ENCODE measurements at places on chromosomes 11 and 22.

- peak; percentile 63 for DNase-seq
Measured at GRCh38 chr11:121112498-121113455, 11.7 kb downstream of the TECTA start.

DNA sequence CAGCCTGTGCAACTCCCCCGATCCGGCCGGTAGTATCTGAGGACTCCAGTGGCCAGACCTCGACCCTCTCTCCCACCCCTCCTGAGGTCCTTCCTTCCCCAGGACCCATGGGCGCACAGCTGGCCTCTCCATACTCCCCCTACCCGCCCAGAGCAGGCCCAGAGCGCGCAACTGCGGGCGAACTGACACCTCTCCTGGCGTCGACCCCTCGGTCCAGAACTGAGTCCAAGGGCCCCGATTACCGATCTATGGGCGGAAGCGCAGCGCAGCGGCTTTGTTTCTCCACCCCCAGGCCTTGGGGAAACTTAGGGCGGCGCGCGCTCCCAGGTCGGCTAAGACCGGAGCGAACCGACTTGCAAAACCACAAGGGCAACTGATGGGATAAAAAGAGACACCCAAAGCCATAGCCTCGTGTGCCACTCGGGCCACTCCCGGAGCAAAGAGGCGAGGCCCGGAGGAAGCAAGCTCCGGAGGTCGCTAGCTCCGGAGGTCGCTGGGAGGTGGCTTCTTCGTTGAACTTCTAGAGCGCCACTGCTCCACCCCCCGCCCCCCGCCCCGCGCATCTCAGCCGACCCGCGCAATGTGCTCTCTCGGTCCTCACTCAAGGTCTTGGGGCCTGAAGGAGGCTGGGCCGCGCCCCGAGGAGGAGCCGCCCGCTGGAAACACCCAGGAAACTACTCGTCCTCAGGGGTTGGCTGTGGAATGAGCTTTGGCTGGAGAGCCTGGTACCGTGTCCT is 9.8 kb upstream of the ALX4 start:
- no peak for DNase-seq

DNA sequence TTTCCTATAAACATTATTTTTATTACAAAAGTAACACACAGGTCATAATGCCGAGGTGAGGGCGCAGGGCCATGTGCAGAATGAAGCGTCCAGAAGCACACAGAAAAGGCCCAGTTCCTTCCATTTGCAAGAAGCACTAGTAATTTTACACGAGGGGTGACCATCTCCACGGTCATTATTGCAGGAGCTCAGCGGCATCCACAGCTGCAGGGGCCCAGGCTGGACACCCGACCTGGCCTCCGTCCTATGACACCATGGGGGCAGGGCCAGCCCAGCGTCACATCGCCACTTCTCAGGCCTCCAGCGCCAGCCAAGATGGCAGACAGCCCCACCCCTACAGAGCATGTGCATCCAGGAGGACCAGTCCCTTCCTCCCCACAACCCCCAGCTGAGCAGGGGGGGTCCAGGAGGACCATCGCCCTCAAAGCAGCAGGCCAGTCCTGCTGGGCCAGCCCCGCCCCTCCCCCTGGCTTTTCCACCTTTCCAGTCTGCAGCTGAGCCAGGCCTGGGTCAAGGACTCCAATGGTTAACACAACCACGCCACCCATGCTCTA is 3.5 kb downstream of the IGF2 start:
- DNase-seq = no peak

DNA sequence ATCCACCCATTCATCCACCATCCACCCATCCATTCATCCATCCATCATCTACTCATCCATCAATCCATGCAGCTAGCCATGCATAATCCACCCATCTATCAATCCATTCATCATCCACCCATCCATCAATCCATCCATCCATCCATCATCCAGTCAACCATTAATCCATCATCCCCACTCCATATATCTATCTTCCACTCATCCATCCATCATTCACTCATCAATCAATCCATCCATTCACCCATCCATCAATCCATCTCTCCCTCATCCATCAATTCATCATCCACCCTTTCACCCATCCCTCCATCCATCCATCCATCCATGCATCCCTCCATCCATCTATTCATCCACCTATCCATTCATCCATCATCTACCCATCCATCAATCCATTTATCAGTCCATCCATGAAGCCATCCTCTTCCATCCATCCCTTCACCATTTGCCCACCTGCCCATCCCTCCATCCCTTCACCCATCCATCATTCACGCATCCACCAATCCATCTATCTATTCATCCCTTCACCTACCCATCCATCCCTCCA is 689.4 kb downstream of the BRD1 start:
- no peak for DNase-seq

DNA sequence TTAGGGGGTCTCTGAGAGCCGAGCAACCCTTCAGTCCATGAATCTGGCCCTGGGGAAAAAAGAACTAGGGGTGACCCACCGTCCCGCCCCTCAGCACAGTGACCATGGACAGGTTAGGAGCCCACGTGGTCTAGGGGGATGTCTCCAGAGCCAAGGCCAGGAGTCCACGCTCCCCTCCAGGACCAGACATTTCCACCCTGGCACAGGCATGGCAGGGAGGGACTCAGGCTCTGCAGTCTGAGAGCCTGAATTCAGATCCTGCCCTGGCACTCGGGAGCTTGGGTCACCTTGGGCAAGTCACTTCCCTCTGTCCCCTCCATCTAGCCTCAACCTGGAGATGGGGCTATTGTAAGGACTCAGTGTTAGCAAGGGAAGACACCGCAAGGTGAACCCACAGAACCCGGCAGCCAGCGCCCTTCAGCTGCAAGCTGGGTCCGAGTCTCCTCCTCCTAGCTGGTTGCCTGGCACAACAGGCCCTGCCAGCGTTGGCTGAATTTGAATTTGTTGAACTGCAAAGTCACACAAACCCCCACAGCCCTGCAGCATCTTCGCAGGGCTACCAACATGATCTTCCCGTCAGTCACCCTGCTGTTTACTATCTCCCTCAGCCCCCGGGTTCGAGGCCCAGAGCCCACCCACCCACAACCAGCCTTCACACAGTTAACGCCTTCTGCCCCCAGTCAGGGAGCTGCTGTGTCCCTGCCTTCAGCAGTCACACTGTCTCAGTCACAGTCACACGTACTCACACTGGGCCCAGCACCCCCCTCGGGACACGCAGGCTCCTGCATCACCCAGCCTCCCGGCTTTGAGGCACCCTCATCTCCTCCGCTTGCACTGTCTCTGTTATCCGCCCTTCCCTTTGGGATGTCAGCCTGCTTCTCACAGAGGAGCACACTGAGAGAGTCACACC is 603 bp upstream of the PDGFB start:
- DNase-seq = no peak

- no peak for DNase-seq
Measured at GRCh38 chr11:84906995-84907394, 720.1 kb downstream of the DLG2 start.

GRCh38 chr22:17955590-17956379 is 68.6 kb downstream of the MICAL3 start:
- no peak for DNase-seq

- DNase-seq = no peak
Measured at GRCh38 chr11:20658135-20658534, 11.3 kb upstream of the NELL1 start.

DNA sequence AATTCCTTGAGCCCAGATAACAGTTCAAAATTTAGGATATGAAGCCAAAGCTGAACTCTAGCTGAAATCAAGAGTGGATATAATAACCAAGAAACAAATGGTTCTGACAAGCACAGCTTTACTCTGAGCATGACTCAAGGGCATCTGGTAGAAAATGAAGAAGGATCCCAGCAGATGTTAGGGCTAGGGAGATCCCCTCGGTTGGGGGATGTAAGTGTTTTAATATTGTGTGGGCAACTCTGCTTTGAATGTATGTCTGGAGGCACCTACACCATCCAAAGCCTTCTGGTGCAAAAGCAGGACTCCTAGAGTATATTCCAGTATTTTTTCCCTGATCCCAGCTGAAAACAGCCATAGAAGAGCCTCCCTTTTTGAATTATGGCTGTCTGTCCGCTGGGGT is 61.7 kb downstream of the FLI1 start:
- DNase-seq = no peak

- no peak for DNase-seq
Measured at GRCh38 chr11:135069890-135070289, 657.8 kb upstream of the B3GAT1 start.

GRCh38 chr11:57155838-57156607 is 25.7 kb upstream of the LRRC55 start:
- no peak for DNase-seq

DNA sequence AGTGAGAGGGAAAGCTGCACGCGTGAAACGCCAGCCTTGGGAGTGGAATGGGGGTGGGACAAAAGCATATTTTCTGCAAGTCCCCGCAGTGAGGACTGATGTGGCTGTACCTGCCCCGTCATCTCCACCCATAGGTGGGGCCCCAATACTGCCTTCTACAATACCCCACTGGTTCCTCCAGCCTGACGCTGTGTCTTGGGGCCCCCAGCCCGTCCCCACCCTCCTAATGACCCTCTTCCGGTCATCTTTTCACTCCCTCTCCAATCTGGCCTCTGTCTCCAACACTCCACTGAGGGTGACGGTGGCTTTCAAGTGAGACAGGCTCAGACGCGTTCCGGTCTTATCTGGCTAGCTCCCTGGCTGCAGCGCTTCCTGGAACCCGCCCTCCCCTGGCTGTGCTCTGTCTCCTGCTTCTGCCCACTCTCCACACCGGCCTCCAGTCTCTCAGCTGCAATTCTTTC is 104.2 kb downstream of the MICAL3 start:
- no peak for DNase-seq

DNA sequence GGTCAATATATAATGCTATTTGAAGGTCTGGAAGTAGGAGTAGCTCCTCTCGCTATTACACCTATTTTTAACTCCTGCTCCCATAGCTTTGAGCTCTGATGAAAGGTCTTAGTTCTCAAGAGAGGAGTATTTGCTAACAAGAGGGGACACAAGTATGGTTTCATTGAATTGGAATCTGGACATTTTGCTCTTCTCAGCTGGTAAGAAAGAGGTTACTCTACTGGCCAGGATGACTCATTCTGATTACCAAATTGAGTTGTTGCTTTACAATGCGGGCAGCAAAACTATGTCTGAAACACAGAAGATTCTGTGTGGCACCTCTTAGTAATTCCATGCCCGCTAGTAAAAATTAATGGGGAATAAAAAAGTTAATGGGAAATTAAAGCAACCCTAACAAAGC is 63.6 kb upstream of the EP300 start:
- no peak for DNase-seq

DNA sequence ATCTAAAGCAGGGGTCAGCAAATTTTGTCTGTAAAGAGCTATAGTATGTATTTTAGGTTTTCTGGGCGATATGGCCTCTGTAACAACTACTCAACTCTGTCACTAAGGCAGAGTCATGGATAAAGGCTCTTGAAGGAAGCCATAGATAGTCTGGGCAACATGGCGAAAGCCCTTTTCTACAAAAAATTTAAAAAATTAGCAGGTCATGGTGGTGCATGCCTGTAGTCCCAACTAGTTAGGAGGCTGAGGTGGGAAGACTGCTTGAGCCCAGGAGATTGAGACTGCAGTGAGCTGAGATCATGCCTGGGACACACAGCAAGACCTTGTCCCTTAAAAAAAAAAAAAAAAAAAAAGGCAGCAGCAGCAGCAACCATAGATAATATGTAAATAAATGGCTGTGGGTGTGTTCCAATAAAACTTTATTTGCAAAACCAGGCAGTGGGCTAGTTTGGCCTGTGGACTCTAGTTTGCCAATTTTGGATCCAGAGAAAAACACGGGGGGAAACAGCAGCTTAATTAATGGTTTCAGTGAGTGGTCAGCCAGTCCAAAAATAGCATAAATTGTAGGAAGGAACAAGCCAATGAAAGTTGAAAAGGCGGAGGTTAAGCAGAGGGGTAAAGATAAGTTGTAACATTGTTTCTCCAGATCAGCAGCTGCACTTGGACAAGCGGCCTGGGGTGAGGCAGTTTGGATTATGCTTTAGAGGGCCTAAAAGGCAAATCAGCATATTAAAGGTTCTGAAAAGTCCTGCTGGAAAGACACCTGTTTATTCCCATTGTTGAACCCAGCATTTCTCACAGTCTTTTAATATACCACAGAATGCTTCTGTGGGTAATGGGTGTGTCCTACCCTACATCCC is 62.6 kb downstream of the KIAA1671 start:
- DNase-seq = no peak

DNA sequence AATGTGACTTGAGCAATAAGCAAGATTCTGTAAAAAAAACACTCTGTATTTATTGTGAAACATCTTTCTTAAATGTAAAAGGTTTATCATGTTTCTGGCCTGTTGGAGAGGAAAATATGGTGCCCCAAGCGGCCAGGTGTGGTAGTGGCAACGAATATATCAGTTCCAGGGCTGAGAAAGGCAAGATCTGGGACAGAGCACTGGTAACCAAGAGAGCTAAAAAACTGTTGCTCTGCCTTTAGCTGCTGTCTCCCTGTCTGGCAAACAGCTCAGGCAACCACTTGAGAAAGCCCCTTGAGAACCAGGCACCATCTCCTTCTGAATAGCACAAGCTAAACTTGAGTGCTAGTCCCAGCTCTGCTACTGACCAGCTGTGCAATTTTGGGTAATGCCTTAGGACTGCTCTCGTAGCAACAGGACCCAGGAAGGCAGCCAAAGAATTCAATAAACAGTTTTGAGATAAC is 129.9 kb downstream of the KCNC1 start:
- no peak for DNase-seq

- DNase-seq = peak; percentile 78
Measured at GRCh38 chr11:120108154-120108784, 29.6 kb downstream of the TRIM29 start.

- no peak for DNase-seq
Measured at GRCh38 chr22:26239581-26239980, 70.3 kb downstream of the SEZ6L start.

DNA sequence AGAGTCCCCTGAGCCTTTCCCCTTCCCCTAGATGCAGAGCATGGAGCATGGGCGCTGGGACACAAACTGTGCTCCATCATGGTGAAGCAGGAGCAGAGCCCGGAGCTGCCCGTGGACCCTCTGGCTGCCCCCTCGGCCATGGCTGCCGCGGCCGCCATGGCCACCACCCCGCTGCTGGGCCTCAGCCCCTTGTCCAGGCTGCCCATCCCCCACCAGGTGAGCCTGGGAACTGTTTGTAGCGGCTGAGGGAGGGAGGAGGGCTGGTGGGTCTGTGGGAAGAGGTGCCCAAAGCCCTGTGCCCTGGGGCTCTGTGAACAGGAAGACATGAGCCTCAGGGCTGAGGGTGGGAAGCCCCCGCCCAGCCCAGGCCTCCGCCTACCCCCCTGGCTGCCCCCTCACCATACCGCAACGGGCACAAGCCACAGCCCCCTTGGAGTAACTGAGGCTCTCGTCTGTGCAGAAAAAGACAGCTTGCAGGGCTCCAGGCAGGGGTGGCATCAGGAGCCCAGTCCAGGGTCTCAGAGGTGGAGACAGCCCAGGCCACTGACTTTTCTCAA is 30.4 kb downstream of the CREB3L1 start:
- DNase-seq = no peak

DNA sequence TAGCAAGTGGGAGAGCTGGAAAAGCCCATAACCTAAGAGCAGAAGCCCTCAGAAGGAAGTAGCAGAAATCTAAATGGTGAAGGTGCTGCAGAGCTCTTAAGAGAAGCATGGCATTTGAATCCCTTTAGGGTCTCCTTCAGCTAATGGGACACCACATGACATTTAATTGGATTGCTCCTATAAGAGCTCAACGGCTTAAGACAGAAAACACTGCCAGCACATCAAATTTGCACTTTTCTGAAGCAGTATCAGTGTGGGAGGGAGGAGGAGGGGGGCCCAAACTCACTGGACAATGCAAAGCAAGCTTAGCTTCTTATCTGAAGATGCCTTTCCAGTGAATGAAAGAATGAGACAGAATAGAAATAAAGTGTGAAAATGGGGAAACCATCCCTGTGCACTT is 287.9 kb upstream of the MTNR1B start:
- no peak for DNase-seq

All from breast epithelium (tissue), 4 donors.